Cardiac ventricle fibroblast (primary cell): ENCODE measurements at places on chromosomes 6 and 20. TPM values are rescaled to one million over a fixed set of nuclear protein-coding genes. Genes with fewer than 3 reads are reported as not detected.

The PERP gene
- total RNA-seq = 5.2 and 6.6 TPM in 2 replicates

The LZTS3 gene
- total RNA-seq = 2.7 and 3.3 TPM in 2 replicates

The ARFGAP1 gene
- 53.1 and 55.0 TPM in 2 replicates for total RNA-seq

The SSTR4 gene
- not detected in 2 replicates for total RNA-seq

The HS3ST5 gene
- total RNA-seq = not detected in 2 replicates

The XKR7 gene
- total RNA-seq = not detected in 2 replicates

The SEL1L2 gene
- not detected in 2 replicates for total RNA-seq

The CYB5R4 gene
- total RNA-seq = 7.7 and 8.4 TPM in 2 replicates

The SIRPD gene
- total RNA-seq = not detected in 2 replicates

The RAET1L gene
- total RNA-seq = not detected in 2 replicates

The CASS4 gene
- total RNA-seq = 2.8 and 4.0 TPM in 2 replicates

The FAM217A gene
- total RNA-seq = not detected in 2 replicates

The HMGN3 gene
- total RNA-seq = 39.4 and 68.7 TPM in 2 replicates

The COL20A1 gene
- not detected in 2 replicates for total RNA-seq

The PGC gene
- total RNA-seq = not detected in 2 replicates

The DYNLT2 gene
- total RNA-seq = 0.19 and 0.49 TPM in 2 replicates

The DEK gene
- total RNA-seq = 31.3 and 53.6 TPM in 2 replicates

The KAT14 gene
- 8.3 and 10.0 TPM in 2 replicates for total RNA-seq

The HTR1E gene
- total RNA-seq = not detected in 2 replicates

The ZKSCAN8 gene
- total RNA-seq = 14.4 and 15.6 TPM in 2 replicates

The NUS1 gene
- 18.9 and 24.7 TPM in 2 replicates for total RNA-seq

The BANF2 gene
- not detected in 2 replicates for total RNA-seq

The DLK2 gene
- total RNA-seq = not detected in 2 replicates

The HRH3 gene
- total RNA-seq = not detected in 2 replicates

The TMC2 gene
- not detected in 2 replicates for total RNA-seq

The COX7A2 gene
- total RNA-seq = 130 and 157 TPM in 2 replicates

The DPPA5 gene
- total RNA-seq = not detected in 2 replicates

The HLA-DPA1 gene
- 2.8 and 7.6 TPM in 2 replicates for total RNA-seq

The EYA4 gene
- 0.81 and 1.3 TPM in 2 replicates for total RNA-seq

The BFSP1 gene
- 1.6 and 2.2 TPM in 2 replicates for total RNA-seq

The CD109 gene
- 22.8 and 27.1 TPM in 2 replicates for total RNA-seq

The ADGRB3 gene
- 5.0 and 6.4 TPM in 2 replicates for total RNA-seq

The SIRPA gene
- 21.2 and 21.4 TPM in 2 replicates for total RNA-seq

The FOXQ1 gene
- total RNA-seq = not detected in 2 replicates

The TRAM2 gene
- 125 and 132 TPM in 2 replicates for total RNA-seq

The GSTA2 gene
- total RNA-seq = not detected in 2 replicates
